ENCODE measurements at places on chromosomes 11 and 22.

GRCh38 chr22:49855251-49855911, 1.7 kb downstream of the ZBED4 start:
- H3K4me1 ChIP-seq = peaks cover 42% of the 10 kb centered on the region
- peak overlapping the region; percentile 62 for H3K4me3 ChIP-seq
- peak; percentile 20 for DNase-seq

- no peaks in the 10 kb centered on the region for H3K27me3 ChIP-seq
- H3K4me1 ChIP-seq = no peaks in the 10 kb centered on the region
- no peaks in the 10 kb centered on the region for H3K36me3 ChIP-seq
- H3K4me3 ChIP-seq = no peak overlapping the region
- no peak overlapping the region for H3K27ac ChIP-seq
Observed at GRCh38 chr11:79185351-79185750, 255.5 kb downstream of the TENM4 start.

DNA sequence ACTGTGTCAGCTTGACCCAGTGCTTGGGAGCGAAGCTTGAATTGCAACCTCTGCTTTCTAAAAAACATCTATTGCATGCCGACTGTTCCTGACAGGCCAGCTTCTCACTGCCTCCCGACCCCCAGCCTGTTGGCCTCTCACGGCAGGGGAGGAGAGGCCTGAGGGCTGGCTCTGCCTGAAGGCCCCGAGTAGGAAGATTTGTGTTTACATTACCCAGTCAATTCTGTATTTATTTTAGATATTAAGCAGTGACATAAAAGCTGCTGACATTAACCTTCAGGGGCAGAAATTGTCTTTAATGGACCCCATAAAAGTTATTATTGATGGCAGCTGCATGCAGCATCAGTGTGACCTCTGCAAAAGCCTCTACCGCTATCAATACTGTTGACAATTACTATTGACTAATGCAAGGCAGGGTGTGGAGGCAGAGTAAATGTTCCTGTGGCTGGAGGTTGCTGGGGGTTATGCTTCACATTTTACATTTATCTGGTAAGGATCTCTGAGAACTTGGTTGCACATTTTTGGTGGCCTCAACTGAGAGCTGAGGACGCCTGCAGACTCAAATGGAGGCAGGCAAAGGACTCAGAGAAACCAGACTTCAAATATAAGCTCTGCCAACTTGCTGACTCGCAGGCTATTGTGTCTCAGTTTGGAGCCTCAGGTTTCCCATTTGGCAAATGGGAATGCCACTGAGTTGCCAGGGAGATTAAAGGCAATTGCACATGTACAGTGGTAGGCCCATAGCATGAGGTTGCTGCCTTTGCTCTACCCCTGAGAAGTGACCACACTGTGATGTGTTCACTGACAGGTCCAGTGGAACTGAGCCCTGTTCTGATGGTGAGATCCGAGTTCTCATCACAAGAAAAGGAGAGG, 380.5 kb downstream of the TENM4 start:
- DNase-seq = no peak
- H3K4me1 ChIP-seq = no peaks in the 10 kb centered on the region
- no peak overlapping the region for H3K4me3 ChIP-seq
- no peaks in the 10 kb centered on the region for H3K27me3 ChIP-seq
- H3K36me3 ChIP-seq = no peaks in the 10 kb centered on the region

DNA sequence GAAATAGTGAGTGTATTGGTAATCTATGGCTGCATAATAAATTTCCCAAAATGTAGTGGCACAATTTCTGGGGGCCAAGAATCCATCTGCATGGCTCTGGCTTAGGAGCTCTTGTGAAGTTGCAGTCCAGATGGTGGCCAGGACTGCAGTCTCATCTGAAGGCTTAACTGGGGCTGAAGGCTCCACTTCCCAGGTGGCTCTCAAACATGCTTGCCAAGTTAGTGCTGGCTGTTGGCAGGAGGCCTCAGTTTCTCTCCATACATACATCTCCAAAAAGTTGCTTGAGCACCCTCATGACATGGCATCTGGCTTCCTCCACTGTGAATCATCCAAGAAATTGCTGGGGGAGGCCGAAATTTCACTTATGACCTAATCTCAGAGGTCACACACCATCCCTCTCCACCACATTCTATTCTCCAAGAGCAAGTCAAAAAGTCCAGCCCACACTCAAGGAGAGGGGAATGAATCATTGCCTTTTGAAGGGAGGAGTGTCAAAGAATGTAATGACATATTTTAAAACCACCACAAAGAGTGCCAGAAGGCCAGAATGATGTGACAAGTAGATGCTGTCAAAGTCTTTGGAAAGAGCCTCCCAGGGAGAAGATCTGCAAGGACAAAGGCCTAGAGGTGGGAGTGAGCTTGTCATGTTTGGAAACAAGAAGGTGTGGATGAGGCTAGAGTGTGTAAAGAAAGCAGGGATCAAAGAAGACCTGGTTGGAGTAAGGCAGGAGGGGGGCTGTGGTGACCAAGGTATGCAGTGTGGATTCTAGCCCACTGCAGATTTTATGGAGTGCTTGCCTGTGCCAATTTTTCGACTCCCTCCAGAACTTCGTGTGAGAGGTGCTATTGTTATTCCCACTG, 566.2 kb downstream of the MIAT start:
- no peaks in the 10 kb centered on the region for H3K4me1 ChIP-seq
- H3K27me3 ChIP-seq = no peaks in the 10 kb centered on the region
- H3K27ac ChIP-seq = no peak overlapping the region
- H3K4me3 ChIP-seq = no peak overlapping the region

DNA sequence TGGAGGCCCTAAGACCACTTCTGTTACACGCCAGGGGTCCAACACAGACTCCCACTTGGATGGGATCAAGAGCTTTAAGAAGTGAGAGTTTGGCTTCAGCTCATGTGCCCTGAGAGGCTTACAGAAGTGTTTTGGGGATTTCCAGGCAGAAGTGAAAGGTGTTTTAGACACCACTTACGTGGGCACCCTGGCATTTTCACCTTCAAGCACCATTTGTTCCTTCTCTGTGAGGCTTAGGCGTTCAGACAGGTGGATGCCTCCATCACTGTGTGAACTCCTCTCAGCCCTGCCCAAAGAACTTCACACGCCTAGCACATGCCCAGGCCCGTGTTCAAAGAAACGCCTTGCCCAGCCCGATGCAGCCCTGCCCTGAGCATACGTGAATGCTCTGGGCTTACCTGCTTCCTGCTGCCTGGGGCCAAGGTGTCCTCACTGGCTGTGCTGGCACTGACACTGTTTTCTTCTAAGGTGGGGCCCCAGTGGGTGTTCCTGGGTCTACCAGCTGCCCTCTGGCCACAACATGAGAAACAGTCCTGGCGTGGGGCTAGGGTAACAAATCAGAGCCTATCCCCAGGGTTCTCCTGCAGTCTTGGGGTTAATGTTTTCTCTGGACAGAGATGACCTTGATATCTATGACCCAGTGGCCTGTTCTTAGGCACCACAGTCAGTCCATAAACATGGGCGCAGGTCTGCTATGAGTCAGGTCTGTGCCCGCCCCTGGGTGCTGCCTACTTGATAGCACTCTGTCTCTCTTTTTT, 34.0 kb downstream of the AMPD3 start:
- peaks cover 10% of the 10 kb centered on the region for H3K4me1 ChIP-seq
- H3K36me3 ChIP-seq = peaks cover 82% of the 10 kb centered on the region
- no peak overlapping the region for H3K27ac ChIP-seq
- no peak overlapping the region for H3K4me3 ChIP-seq

GRCh38 chr11:102791271-102792036, 6.5 kb downstream of the MMP1 start:
- H3K36me3 ChIP-seq = no peaks in the 10 kb centered on the region
- no peak for DNase-seq
- no peak overlapping the region for H3K4me3 ChIP-seq
- H3K4me1 ChIP-seq = no peaks in the 10 kb centered on the region

DNA sequence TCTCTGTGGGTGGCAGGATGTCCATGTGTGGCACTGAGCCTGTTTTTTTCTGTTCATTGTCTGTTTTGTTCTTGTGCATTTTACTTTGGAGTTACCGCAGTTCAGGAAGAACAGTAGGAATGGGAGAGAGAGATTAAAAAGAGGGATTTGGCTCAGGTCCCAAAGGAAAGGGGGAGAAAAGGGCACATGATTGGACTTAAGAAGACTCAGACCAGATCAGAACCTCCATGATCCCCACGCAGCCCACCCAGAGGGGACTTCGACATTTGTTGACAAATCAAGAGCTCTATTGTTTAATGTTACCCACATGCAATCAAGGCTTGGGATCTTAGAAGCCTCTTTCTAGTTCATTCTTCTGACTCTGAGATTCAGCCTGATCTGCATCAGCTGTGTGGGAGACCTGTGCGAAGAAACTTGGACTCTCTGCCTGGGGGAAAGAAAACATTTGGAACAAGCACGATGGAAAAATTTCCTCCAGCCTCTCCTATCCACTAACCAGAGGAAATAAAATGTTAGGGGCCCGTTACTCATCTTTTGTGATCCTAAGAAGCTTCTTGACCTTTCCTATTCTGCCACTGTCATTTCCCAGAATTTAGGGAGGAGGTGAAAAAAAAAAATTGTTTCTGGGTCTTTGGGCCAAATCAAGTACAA, 119.2 kb downstream of the SPON1 start:
- no peak overlapping the region for H3K27ac ChIP-seq
- 0 out of 3 replicates have a peak, but pooled peaks cover 4% of the 10 kb centered on the region for H3K27me3 ChIP-seq
- no peaks in the 10 kb centered on the region for H3K4me1 ChIP-seq

- H3K4me1 ChIP-seq = peaks cover 3% of the 10 kb centered on the region
- DNase-seq = no peak
- no peaks in the 10 kb centered on the region for H3K27me3 ChIP-seq
- no peak overlapping the region for H3K27ac ChIP-seq
Observed at GRCh38 chr22:28905256-28905832, 22.0 kb downstream of the ZNRF3 start.
